ENCODE measurements at places on chromosomes 1 and 21.

- DNase-seq: no peak
Observed at GRCh38 chr1:62362061-62362917, 43.1 kb upstream of the KANK4 start.

GRCh38 chr1:211591980-211592493 lies 13.1 kb upstream of the SLC30A1 start:
- no peak for DNase-seq

- no peak for DNase-seq
Observed at GRCh38 chr1:29639156-29639736, 402.9 kb downstream of the PTPRU start.

DNA sequence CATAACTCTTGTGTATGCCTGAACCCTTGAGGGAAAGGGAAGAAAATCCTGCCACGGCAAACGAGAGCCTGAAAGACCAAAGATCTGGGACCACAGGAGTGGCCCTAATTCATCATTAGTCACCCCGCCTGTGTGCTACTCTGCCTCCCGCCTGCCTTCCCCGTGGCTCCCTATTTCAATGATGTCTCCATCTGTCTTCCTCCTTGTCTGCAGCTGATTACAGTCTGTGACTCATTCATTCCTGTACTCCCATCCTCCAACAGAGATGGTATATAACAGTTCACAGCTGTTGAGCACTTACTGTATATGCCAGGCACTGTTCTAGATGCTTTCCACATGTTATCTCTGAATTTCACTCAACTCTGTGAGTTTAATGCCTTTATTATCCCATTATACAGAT lies 96.6 kb downstream of the SEC16B start:
- no peak for DNase-seq

- no peak for DNase-seq
Observed at GRCh38 chr21:30058928-30059327, 107.7 kb downstream of the CLDN17 start.

DNA sequence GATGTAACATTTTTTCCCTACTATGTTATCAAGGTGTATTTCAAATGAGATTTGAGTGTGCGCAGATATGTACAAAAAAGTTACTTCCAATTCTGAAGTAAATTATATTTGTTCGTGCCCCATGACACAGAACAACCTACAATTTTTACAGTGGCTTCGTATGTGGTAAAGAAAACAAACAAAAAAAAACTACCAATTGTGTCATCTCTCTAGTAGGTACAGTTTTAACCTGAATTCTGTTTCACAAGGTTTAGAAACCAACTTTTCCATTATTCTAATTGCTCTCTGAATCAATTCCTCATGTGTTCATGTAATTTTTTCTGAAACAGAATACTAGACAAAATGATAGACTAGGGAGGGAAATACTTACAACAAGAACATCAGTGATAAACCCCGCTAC lies 7.4 kb downstream of the SCAF4 start:
- no peak for DNase-seq

All from GM19239 (cell line).